ENCODE measurements at places on chromosomes 5 and 9.
A peak's percentile ranks its signal among the peaks of the same experiment; 100 is the strongest.

DNA sequence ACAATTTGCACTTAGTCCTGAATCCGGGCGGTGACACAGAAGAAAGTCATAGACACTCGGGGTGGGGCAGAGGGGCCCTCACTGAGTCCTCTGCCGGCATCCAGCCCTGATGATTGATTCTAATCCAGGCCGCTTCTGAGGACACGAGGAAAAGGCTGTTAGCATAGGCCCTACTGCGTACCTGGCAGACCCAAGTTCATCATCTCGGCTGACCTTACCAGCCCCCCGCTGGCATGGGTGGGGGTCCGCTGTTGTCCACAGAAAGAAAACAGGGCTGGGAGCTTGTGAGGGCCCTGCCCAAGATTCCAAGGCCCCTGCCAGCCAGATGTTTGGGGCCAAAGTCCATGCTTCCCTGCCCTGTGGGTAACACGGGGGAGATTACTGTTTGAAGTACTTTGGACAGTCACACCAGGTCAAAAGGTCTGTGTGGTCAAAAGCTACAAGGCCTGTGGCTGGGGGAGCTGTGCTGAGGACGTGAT lies 24.5 kb downstream of the ERGIC1 start:
- peak; percentile 62 for DNase-seq

- no peak for DNase-seq
These were observed 182.9 kb downstream of the CD180 start for GRCh38 chr5:67013719-67014118.

DNA sequence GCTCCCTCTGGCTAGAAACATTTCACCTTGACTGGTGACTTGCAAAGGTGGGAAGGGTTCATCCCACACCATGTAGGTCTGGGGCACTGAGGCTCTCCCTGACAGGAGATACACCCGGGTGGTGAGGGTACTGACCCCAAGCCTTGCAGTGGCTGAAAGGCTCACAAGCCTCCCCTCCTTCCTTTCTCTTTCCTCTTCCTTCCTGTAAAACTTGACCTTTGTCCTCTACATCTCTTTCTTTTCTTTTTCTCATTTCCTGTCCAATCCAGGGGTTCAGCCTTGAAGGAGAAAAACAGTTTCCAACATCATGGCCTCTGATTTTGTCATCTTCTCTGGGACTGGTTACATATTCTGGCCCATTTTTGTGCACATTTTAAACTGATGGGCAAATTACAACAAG lies 16.6 kb downstream of the FBP2 start:
- no peak for DNase-seq

DNA sequence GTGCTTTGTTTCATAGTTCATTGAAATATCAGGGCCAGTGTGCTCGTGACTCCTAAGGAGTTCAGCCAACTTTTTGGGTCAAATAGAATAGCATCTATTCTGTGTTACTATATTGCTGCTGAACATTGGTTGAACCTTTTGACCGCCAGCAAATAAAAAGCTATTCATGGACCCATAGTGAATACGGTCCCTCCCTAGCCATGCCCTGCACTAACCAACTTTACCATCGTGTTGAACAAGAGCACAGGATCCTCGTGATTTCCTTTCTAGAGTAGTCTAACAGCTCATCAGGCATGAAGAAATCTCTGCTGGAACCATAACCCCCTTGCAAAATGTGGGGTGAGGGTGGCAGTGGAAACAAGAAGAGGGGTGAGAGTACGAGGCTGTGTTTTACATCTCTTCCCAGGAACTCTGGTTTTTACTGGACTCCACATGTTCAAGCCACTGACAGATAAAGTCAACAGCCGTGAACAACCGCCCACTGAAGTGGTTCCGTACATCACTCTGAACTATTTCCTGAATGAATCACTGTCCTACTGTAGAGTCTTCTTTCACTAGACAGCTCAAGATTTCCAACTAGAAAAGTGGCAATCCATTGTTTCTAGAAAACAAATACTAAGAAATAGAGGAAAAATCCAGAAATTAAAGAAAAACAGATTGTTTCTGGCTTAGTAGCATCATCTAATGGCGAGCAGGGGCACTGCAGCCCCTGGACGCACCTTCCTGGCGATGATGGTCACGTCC lies 70.1 kb upstream of the SPATA31E1 start:
- no peak for DNase-seq

DNA sequence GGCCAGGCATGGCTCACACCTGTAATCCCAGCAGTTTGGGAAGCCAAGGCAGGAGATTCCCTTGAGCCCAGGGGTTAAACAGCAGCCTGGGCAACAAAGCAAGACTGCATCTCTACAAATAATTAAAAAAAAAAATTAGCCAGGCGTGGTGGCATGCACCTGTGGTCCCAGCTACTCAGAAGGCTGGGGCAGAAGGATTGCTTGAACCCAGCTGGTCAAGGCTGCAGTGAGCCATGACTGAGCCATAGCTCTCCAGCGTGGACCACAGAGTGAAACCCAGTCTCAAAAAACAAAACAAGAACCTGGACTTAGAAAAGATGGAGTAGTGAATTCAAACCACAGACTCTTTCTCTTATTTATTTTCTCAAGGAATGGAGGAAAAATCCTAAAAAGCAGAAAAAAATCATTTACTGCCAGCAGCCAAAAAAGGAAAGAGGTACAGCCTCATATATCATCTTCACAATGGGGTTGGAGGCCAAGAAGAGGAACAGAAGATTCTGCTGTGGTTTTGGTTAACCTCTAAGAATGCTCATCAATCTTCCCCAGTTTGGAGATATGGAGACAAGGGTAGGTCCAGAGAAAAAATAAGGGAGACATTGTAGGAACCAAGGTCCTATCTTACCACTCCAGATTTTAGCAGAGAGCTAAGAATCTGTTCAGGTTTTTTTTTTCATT lies 40.0 kb upstream of the MYO10 start:
- no peak for DNase-seq

DNA sequence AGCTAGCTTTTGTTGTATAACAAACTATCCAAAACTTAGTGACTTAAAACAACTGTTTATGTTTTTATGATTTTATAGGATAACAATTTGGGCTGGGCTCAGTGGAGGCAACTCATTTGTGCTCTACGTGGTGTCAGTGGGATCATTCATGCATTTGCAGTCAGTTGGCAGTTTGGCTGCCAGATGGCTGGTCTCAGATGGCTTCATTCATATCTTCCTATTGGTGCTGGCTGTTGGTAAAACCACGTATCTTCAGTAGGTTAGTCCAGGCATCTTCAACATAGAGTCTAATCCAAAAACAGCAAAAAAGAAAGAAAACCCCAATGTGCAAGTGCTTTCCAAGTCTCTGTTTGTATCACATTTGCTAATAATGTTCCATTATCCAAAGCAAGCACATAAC lies 51.7 kb upstream of the RIC1 start:
- no peak for DNase-seq

- no peak for DNase-seq
These were observed 9.4 kb upstream of the PRSS3 start for GRCh38 chr9:33785914-33786313.

GRCh38 chr5:76701298-76701697 lies 14.6 kb upstream of the F2R start:
- no peak for DNase-seq

DNA sequence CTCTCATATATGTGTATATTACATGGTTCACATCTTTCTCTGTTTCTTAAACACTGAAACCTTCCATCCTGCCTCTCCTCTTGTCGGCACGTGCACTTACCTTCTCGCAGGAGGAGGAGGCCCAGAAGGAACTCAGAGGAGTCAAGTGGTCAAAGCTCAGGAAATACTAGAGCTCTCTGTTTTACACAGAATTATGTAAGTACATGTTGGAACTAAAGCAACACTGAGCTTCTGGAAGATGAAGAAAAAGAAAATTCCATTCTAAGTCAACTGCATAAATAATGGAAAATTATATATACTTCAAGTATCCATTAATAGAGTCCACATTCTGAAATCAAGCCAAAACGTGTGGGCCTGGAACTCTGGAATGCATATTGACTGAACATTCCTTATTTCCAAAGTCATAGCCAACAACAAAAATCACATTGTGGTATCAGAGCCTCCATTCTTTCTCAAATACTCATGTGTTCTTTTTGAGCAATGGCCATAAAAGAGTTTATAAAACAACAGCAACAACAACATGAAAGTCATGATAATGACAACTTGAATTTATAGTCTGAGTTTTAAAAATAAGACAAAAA lies 121.5 kb upstream of the RAI14 start:
- DNase-seq: peak; percentile 66

DNA sequence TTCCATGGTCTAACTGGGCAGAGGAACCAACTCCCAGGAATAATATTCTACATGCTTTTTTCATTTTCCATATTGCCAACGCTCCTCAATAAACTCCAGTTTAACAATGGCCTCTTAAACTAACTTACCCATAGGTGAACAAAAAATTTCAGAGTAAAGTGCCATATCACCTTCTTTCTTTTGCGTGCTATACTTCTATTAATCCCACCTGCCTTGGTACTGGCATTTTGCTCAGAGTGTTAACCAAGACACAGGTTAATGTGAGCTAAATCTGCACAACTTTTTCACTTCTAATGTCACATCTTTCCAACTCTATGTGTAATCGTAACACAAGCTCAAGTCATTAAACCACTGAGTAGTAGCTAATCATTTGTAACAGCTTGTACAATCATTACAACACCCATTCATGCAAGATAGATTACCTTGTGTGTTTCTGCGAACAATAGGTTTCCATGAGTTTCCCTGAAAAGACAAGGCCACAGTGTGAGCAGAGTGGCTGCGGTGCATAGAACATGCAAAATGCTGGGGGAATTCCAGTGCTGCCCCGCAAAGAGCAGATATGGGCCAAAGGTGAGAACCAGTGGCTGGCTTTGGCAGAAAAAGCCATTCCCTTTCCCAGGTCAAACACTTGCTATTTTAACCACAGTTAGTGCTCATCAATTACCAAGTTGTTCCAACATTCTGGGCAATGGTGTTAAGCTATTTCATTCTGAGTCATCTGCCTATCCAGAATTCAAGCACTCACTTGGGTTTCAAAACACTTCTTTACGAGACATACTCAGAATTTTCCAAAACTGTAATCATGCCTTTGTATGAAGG lies 42.8 kb downstream of the TIMD4 start:
- DNase-seq: peak; percentile 37

DNA sequence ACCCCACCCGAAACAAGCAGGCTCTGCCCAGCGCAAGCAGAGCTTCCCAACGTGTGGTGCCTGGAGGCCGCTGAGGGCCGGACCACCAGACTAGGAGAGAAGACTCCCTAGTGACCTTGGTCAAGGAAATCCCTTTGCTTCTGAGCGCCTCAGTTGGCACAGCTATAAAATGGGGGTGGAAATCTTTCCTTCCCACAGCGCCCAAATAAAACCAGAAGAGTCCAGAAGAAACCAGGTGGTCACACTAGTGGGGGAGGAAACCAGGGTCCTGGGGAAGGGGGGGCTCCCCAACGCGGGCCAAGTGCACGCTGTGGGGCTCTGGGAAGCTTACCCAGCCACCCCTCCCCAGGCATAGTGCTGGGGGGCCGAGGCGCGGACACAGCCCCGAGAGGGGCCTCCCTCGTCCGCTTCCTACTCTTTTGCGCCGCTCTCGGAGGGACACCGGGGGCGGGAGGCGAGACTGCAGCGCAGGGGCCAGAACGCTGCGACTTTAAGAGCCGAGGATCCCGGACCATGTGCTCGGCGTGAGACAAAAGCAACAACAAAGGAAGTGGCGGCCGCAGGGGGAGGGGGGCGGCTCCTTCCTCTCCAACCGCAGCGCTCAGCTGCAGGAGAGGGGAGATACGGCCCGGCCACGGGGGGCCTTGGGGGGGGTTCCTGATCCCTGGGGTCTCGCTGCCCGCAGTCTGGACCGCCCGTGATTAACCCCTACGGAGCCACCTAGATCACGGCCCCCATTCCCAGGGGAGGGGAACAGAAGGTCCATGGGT lies 885 bp downstream of the RNF44 start:
- peak; percentile 94 for DNase-seq

DNA sequence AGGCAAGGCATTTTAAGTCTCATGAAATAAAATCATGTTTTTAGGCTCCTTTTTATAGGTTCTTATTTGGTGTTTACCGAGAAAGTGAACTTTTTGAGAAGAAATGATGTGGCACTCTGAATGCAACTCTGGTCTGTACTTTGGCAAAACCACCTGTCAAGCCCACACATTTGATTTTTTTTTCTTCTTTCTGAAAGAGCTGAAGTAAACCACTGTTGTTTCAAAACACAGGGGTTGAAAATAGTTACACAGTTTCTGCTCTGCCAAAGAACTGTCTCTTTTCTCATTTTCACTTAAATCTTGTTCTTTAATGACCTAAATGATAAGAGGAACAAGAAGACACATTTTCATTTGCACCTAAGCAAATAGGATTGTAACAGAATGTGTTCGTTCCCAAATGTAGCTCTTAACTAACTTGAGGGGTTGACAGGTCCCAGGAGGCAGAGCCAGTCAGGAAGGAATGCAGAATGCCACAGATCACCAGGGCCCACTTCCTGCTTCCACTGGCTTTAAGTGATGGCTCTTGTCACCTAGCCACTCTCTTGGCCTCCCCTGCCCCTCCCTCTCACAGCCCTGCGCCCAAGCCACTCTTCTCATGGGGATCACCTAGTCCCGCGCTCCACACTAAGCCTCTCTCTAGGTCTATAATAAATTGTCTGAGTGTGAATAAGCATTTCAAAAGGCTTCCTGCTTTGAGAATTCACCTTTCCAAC lies 47.3 kb downstream of the MED27 start:
- DNase-seq: no peak

- DNase-seq: no peak
These were observed 474.7 kb downstream of the DIRAS2 start for GRCh38 chr9:90167914-90168313.

DNA sequence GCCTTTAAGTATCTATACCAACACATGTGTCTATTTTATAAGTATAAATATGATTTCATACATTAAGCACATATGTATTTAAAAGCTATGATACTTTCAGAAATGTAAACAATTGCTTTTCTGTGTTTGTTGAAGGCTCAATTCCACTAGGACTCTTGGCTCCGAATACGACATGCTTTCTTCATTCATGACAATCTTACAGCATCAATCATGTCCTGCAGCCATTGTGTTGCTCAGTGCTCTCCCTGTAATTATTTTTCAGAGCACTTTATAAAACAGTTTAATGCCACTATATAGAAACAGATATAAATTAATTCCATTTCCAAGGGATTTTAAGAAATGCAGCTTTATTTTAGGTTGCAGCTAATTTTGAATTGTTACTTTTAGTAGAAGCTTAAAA lies 167.3 kb downstream of the TAF11L14 start:
- no peak for DNase-seq

DNA sequence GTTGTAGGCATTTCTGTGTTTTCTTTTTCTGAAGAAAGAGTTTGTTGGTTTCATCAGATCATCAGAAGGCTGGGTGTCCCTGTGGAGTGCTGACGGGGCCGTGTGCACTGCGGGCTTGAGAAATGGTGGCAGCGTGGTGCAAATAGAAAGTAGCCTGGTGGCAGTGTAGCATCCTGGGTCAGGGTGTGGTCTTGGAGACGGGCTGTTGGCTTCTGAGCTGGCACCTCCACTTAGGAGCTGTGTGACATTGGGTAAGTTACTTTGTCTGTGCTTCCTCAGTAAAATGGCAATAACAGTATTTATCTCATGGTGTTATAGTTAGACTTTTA lies 10.0 kb upstream of the NDST1 start:
- DNase-seq: no peak

GRCh38 chr5:40198736-40199135 lies 481.0 kb upstream of the PTGER4 start:
- DNase-seq: no peak

Data from stomach (tissue), 19 donors.